T1000 (cell line): ENCODE measurements at places on chromosomes 1 and 21.

DNA sequence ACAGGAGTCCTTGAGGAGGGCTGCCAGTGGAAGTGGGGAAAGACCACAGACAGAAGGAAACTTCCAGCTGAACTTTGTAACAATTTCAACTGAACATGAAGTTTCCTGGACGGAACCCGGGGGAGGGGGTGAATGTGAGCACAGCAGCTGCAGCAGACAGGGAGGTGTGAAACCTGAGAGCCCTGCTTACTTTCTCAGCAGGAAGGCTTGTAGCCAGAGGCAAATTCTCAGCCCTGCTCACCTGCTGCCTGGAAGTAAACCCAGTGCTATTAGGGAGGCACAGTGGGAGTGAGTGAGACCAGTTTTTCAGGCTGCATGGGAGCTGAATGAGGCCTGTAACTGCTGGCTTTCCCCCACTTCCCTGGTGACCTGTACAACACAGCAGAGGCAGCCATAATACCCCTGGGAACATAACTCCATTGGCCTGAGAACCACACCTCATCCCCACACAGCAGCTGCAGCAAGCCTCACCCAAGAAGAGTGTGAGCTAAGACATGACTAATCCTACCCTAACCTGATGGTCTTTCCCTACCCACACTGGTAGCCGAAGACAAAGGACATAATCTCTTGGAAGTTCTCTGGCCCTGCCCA lies 9.6 kb upstream of the SPRR2F start:
- no peak for DNase-seq

DNA sequence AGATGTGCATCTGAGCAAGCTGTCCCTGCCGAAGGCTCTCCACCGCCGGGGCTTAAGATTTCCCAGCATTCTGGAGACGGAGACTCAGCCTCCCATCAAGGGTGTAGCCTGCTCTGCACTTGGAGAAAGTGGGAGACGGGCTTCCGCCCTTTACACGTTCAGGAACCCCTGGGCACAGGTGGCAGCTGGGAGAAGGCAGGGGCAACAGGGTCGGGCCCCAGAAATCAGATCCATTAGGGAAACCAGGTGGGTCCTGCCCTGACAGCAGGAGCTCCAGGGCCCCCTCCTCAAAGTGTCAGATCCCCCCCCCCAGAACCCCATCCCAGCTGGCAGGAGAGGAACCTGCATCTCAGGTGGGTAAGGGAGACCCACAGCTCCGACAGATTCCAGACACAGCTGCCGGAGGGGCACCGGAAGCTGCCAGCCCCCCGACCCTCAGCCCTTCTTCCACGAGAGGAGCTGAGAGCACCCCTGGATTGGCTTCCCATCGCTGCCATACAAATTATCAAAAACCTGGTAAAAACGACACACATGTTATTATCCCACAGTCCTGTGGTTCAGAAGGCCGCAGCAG lies 236.6 kb downstream of the NPHP4 start:
- no peak for DNase-seq

GRCh38 chr1:185094761-185095160 lies 49.4 kb downstream of the RNF2 start:
- DNase-seq = no peak

DNA sequence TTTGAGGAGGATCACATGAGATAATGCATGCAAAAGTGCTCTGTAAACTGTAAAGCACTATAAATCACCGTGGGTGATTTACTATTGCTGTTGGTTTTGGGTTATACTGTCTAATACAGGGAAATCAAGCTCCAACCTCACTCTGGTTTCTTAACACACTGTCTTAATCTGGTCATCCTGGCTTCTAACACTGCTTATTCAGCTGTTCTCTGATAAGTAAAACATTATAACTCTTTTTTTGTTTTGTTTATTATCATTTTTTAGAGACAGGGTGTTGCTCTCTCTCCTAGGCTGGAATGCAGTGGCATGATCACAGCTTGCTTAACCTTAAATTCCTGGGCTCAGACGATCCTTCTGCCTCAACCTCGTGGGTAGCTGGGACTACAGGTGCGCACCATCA lies 21.9 kb upstream of the LSM10 start:
- no peak for DNase-seq

DNA sequence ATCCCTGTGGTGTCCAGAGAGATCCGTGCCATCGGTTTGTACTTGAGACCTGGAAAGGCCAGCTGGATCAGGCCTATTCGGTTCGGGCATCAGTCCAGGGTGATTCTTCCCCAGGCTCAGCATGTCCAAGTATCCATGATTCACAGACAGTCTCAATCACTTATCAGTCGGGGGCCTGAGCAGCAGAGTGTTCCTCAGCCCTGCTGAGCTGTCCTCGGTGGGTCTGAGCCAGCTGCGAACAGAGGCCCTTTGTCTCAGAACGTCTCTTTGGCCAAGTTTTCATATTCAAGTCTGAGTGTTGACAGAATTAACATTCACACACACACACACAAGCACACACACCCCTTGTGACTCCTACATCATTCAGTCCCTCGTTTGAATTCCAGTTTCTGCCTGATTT lies 33.4 kb upstream of the OSBPL9 start:
- peak; percentile 23 for DNase-seq

- no peak for DNase-seq
Measured at GRCh38 chr1:207875532-207875931, 35.4 kb downstream of the CD34 start.

DNA sequence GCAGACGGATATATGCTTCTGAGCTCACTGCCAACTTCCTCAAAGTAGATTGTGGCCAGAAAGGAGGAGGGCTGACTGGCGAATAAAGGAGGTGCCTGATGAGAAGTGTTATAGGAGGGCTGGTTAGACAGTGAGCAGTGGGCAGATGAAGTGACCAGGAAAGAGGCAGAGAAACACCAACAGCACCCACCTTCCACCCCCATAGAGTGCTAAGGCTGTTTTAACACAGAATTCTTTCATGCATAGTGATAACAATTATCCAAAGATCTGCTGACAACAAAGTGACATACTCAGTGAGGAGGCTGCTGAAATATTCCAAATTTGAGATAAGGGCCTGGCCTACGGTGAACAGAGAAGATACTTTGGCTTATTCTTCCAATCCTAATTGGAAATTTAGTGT lies 21.2 kb upstream of the MTR start:
- no peak for DNase-seq
